DMS 273 treated with DMSO at 0.1 percent for 48 hours (cell line): ENCODE measurements at places on chromosomes 4 and X.

- no peak for DNase-seq
Measured at GRCh38 chrX:42023122-42023521, 99.8 kb upstream of the CASK start.

DNA sequence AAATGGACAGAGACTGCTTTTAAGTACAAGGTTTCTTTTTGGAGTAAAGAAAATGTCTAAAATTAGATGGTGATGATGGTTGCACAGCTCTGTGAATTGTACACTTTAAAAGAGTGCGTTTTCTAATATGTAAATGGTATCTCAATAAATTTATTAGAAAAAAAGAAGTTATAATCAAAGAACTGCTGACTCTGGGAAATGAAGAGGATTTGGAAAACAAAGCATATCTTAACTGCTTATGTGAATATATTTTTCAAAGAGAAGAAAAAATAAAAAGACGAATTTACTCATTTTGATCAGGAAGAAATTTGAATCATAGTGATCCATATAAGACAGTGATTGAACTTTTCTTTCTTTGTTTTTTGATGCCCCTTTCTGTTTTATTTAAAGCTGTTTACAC, 45.9 kb upstream of the FSTL5 start:
- no peak for DNase-seq

- DNase-seq: no peak
Measured at GRCh38 chrX:56564164-56564885, 898 bp downstream of the UBQLN2 start.

- DNase-seq: no peak
Measured at GRCh38 chr4:141843136-141843535, 206.8 kb downstream of the IL15 start.

DNA sequence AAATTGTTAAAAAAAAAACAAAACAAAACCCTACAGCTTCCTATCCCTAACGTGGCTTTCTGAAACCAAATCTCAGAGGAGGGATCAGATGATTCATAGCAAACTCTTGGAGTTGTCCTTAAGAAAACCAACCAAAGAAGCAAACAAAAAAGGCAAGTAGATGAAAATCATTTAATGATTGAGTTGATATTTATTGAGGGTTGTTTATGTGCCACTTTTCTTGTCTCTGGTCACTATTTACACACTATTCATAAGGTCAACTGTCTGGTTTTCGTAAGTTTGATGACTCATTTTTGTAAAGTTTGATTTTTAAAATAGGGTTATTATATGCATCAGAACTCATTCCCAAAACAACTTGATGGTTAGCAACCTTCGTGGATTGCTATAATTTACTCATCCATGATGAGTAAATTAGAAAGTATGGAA, 133.4 kb downstream of the UNC5C start:
- DNase-seq: no peak

DNA sequence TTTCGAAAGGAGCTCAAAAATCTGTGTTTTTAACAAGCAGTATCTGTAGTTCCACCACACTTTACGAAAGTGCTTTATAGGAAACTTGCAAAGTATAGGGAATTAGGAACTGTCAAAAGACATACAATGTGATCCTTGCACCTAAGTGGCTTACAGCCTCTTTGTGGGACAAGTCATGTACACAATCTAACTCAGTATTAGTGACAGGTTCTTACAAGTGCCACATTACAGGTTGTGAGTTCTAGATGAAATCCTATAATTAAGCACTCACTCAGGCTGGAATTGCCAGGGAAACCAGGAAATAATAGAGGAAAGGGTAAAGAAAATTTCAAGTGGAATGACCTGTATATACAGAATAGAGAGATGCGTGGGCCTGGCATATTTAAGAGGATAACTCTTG, 567.3 kb upstream of the ATOH1 start:
- no peak for DNase-seq

GRCh38 chrX:45758738-45759397, 558.2 kb upstream of the DIPK2B start:
- DNase-seq: no peak

GRCh38 chr4:81019006-81019405, 11.5 kb upstream of the BMP3 start:
- no peak for DNase-seq

GRCh38 chr4:123980736-123981300, 584.2 kb downstream of the SPRY1 start:
- DNase-seq: no peak

DNA sequence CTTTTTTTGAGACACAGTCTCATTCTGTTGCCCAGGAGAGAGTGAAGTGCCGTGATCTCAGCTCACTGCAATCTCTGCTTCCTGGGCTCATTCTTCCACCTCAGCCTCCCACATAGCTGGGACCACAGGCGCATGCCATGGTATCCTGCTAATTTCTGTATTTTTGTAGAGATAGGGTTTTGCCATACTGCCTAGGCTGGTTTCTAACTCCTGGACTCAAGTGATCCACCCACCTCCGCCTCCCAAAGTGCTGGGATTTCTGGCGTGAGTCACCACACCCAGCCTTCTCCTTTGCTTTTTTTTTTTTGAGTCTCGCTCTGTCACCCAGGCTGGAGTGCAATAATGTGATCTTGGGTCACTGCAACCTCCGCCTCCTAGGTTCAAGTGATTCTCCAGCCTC, 94.1 kb downstream of the PDS5A start:
- no peak for DNase-seq

DNA sequence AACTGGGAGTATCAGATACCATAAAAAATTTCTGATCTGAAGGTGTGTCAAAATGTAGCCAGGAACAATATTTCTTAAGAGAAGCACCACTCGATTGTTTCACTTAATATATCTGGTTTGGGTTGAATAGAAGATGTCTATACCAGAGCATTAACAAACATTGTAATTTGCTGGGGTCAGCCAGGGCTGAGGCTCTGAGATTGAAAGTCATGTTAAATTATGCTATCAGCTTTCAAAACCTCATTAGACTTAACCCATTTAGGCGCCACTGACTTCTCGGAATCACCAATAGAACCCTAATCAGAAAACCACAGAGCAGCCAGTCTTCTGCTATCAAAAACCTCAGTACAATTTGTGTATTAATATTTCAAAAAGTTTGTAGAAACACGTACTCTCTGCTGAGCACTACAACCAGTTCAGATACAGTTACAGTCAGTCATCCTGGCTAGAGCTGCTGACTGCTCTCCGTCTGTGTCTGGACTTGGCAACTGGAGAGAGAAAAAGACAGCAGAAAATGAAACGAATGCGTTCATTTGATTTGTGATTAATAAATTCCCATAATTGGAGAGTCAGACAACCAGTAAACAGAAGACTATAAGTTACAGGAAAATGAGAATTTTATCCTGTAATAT, 848.6 kb upstream of the PABPC4L start:
- DNase-seq: no peak
